ENCODE measurements at places on chromosomes 3 and 15.

DNA sequence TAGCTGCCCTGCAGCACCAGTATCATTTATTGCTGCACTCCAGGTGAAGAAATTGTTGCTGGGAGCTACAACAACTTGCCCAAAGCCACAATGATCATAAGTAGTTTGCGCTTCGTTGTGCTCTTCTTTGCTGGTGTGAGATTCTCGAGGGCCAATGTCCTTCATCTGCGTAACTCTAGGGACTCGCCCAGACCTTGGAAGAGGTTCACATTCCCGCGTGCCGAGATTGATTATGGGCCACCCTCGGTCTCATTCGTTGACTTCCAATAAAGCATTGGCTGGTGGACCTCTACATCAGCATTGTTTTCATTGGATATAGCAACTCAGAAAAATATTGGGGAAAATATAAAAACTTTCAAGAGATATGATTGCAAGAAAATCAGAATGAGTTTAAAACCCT lies 423 bp upstream of the PHLDB2 start:
- no peak for DNase-seq

GRCh38 chr3:4908433-4909156 lies 70.6 kb upstream of the BHLHE40 start:
- no peak for DNase-seq

- no peak for DNase-seq
These were observed 102.4 kb upstream of the HACD2 start for GRCh38 chr3:123687286-123687685.

DNA sequence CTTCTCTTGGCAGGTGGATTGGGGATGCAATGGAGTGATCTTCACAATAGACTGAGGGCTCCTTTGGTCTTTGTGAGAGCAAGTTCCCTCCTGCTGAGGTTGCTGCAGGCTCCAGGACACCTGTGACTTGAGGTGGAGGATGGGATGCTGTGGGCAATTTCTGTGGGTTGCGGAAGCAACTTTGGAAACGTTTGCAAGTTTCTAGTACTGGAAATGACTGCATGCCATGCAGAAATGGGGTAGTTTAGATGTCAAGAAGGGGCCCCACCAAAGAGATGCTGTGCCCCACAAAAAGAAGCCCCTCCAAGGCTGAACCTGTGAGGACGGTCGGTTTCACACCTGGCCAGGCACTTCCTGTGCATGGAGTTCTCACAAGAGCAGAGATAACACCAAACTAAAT lies 80.4 kb upstream of the XCR1 start:
- no peak for DNase-seq

DNA sequence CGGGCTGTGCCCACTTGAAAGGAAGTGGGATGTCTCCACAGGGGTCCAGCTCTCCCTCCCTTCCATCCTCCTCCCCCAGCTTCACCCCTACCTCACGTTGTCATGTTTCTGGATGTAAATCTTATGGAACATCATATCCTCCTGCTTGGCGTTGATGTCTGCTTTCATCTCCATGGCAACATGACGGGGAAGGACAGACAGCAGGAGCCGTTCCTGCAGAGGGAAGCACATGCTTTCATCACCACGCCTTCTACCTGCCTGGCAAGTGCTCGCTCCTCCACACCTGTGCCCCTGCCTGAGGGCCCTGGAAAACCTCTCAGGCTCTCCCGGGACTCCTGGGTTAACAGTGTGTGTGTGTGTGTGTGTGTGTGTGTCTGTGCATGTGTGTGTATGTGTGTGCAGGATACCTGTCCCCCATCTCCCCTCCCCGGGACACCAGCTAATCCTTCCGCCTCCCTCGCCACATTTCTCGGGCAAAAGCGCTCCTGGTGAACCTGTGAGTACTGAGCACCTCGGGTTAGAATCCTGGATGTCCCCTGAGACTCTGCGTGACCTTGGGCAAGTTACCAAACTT lies 101.1 kb downstream of the ADCY5 start:
- DNase-seq = no peak

DNA sequence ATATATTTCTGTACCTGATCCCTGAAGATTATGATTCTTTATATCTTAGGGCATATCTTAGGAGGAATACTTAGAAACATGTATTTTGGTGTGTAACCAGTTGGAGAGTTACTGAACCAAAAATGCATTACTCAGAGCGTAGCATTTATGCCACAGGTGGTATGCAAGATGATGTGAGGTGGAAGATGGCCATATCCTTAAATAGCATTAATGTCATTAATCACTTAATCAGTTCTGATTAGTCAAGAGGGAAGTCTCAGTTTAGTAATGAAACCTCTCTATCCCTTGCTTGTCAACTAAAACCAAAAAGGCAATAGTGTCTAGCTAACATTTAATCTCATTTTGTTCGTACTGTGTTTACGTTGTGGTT lies 130.5 kb upstream of the PHLDB2 start:
- DNase-seq = no peak

DNA sequence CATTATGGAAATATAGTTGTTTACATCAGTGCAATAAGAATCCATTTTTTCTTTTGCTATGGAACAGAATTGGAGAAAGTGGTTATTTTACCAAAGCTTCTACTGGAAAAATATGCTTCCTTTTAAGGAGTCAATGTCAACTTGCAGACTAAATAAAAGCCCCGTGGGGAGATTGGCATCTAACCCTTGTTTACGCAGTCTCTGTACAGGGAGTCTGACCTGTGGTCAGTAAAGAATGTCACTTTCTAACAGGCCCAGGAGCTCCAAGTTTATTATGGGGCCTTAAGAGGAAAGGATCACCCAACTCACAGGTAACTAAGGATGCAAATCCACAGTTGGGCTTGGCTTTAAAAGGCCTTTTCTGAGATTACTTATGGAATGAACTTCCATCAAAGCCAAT lies 1751.2 kb downstream of the SI start:
- DNase-seq = no peak

DNA sequence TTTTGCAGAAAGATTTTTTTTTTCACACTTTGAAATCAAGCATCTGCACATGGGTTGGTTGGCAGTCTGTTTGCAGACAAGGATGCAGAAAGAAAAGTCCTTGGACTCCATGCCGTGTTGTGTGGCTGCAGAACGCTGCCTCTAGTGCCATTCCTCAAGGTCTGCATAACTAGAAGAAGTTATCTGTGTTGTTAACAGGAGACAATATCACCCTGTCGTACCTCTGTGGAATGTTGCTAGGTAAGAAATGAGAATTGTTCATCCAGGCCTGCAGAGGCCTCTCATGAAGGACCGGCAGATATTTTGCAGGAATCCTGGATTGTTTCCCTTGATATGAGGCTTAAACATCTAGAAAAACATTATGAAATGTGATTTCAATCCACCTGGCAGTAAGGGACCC lies 58.5 kb upstream of the PPARG start:
- no peak for DNase-seq

- no peak for DNase-seq
These were observed 219.7 kb upstream of the SGO1 start for GRCh38 chr3:20405744-20406143.

- no peak for DNase-seq
These were observed 1050.8 kb downstream of the ROBO1 start for GRCh38 chr3:78717041-78717440.

GRCh38 chr15:78120523-78120922 lies 10.7 kb downstream of the CIB2 start:
- no peak for DNase-seq

DNA sequence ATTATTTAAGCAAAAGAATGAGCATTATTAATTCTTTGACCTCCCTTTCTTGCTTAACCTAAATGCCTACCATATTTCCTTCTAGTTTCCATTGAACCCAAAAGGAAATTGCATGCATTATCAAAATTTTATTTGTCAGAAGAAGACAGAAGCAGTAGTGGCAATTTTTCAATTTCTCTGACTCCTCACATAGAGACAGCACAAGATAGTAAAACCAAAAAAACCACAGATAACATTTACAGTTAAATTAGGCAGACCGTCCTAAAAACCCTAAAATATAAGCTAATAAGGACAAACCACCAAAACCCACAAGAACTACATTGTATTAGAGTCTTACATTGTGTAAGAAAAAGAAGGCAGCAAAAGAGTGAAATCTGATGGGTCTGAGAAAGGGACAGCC lies 27.1 kb downstream of the GOLGB1 start:
- no peak for DNase-seq

DNA sequence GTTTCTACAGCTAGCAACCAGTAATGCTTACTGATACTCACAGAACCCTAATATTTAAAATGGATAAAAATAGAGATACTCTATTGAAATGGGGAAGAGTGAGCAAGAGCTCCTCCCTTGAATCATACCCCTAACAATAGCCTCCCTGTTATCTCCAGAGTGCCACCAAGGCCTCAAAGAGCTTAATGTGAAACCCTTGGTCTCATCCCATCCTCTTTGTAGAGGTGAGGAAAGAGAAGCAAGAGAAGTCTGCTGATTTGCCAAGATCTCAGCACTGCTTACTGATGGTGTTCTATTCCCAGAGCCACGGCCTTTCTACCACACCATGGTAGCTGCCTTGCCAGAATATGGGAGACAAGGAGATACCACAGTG lies 463.4 kb upstream of the PROK2 start:
- DNase-seq = no peak

GRCh38 chr3:102084704-102085103 lies 235.4 kb downstream of the NFKBIZ start:
- DNase-seq = no peak
